CD4-positive, alpha-beta T cell treated with Interferon alpha-2 for 1 hour (primary cell): ENCODE measurements at places on chromosomes 1 and 21.
A peak's percentile ranks its signal among the peaks of the same experiment; 100 is the strongest.

- DNase-seq = no peak
These were observed 16.1 kb upstream of the PEX10 start for GRCh38 chr1:2428490-2428889.

GRCh38 chr1:99919220-99919619, 50.6 kb upstream of the SLC35A3 start:
- no peak for DNase-seq

GRCh38 chr1:5502311-5503194, 489.7 kb downstream of the NPHP4 start:
- no peak for DNase-seq

- peak; percentile 85 for DNase-seq
These were observed 53.3 kb downstream of the NENF start for GRCh38 chr1:212485913-212486618.

DNA sequence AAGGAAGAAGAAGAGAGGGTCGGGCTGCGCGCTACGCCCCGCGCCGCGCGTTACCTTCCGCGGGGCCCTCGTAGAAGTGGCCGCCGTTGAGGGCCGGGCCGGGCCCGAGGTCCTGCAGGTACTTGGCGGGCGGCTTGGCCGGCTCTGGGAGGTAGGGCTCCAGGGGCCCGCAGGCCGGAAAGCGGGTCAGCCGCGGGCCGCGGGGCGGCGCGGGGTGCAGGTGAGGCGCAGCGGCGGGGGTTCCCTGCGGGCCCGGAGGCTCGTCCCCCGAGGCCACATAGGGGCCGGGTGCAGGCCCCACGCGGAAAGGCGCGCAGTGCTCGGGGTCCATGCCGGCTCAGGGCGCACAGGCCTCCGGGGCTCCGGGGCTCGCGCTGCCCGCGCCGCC, 196 bp downstream of the ALX3 start:
- DNase-seq = no peak

DNA sequence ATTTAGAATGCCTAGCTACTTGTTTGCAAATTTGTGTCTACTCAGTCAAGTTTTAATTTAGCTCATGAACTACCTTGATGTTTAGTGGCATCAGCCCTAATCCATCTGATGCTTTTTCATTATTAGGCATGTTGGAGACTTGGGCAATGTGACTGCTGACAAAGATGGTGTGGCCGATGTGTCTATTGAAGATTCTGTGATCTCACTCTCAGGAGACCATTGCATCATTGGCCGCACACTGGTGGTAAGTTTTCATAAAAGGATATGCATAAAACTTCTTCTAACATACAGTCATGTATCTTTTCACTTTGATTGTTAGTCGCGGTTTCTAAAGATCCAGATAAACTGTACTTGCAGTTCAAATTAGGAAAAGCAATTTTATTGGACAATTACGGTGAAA, 7.6 kb downstream of the SOD1 start:
- DNase-seq = no peak

DNA sequence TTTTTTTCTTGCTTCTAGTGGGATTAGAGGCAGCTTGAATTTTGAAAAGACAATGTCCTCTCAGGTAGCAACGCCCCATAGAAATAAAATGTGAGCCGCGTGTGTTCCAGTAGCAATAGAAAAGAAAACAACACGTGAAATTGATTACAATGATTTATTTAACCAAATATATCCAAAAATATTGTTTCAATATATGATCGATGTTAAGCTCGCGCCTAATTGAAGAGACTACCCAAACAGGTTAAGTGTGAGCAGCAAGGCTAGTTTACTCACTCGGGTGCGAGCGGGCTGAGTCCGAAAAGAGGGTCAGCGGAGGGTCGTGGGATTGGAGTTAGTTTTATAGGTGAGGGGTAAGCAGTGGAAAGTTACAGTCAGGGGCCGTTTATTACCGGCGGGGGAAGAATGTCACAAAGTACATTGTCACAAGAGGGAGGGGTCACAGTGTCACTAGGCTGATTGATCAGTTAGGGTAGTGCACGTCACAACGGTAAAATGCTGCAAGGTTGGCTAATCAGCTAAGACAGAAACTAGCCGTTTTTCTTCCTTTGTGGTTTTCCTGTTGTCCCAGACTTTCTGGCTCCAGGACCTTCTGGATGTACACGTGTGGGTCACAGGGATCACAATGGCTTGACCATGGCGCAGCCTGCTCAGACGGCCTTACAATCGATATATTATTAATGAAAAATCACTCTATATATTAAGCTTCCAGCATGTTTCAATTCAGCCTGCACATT, 697 bp upstream of the ZNF670 start:
- no peak for DNase-seq

GRCh38 chr1:168453056-168453455, 90.7 kb downstream of the XCL2 start:
- no peak for DNase-seq

DNA sequence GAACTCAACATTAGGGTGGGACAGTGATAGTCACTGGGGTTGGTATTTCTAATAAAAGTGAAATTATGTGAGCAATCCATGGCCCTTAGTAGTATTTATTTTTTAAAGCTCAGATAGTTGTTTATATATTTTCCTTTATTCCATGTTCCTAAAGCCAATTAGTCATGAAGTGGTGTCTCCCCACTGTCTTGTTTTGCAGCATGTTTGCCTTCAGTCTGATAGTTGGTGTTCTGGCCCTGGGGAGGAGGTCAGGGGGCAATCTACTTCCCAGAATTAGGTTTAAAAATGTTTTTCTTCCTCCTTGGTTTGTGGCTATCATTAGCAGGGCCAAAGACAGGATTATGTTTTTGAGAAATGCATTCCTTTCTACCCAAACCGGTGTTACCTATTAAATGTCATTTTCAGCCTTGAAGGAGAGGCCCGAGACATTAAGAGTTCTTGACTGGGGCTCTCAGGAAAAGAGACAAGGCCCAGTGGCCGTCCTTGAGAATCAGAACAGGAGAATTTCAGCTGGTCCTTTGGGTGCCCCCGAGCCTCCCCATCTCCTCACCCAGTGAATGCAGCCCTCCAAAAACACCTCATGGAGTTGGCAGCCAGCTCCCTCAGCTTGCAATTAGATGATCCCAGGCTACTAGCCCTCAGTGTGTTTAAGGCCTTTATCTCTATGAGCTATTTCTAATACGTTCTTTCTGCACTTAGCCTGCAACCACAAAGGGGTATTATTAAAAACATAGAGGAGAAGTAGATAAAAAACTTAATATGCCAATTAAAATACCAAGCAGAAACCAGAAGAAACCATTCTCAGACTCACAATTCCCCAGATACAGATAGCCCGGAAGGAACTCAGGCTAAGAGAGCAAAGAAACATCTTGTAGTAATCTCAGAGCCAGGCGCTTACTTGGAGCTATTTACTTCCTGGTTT, 71.3 kb upstream of the NGF start:
- no peak for DNase-seq

DNA sequence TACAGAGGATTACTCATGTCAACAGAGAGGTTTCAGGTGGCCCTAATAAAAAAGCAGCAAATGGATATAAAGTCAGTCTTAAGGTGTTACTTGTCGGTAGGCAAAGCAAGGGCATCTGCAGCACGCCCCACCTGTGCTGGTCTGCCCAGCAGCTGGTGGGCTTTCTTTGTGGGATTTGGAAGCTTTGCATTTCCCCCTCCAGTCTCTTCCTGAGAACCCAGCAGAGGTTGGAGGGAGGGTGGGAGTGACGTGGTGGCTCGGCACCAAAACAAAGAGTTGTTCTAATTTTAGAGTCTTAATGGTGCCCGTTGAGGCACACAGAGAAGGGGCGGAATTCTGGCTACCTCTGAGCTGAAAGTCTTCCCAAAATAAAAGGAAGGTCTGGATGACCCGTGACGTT, 4.8 kb upstream of the PCBP3 start:
- DNase-seq = no peak

- no peak for DNase-seq
These were observed 182.8 kb upstream of the TMEM51 start for GRCh38 chr1:14970799-14971141.

DNA sequence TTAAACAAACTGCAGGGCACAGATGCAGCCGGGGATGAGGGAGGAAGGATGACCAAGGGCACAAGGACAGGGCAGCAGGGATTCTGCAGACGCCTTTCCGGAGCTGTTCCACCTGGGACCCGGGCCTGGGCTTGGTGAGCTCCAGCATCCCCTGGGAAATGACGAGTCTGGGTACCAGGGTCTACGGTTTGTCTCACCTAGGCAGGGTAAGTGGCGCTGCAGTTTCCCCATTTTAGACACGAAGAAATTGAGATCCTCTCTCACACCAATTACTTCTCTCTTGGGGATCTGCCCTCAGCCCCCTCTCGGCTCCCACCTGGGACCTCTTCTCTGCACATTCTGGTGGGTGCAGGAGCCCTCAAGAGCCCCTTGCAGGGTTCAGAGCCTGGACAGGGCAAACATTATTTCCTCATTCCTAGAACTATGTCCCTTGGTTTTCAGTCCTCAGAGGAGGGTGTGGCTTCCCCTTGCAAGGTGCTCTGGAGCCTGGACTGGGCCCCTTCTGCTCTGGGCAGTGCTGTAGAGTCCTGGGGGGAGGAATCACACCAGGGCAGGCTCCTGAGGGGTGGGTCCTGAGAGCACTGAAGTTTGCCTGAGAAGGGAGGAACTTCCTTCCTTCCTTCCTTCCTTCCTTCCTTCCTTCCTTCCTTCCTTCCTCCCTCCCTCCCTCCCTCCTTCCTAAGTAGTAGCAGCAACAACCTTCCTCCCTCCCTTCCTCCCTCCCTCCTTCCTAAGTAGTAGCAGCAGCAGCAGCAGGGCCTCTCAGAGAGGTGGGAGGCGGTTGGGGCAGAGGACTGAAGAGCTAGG, 16.0 kb downstream of the RAP1GAP start:
- DNase-seq = no peak

DNA sequence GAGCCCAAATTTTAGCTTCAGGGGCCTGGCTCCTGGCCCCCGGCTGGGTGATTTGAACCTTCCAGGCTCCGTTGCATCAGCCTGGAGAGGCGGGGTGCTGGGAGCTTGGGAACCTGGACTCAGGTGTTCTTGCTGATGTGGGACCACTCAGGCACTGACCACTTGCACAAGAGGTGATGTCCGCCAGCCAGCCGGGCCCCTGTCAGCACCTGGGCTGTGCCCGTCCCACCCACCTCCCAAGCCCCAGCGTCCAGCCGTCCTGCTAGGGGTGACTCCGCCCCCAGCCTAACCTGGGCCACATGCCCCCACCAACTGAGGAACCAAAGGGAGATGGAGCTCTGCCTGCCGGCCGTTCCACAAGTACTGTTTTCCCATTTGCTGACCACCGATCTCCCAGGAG, 47.4 kb upstream of the ARHGEF16 start:
- no peak for DNase-seq

GRCh38 chr1:92909321-92909720, 51.9 kb downstream of the DIPK1A start:
- no peak for DNase-seq
